Stimulated activated CD8-positive, alpha-beta memory T cell treated with anti-CD3 and anti-CD28 coated beads, Interleukin-15, amount 100 ng/mL, for 24 hours (primary cell): ENCODE measurements at places on chromosomes 4 and X.

DNA sequence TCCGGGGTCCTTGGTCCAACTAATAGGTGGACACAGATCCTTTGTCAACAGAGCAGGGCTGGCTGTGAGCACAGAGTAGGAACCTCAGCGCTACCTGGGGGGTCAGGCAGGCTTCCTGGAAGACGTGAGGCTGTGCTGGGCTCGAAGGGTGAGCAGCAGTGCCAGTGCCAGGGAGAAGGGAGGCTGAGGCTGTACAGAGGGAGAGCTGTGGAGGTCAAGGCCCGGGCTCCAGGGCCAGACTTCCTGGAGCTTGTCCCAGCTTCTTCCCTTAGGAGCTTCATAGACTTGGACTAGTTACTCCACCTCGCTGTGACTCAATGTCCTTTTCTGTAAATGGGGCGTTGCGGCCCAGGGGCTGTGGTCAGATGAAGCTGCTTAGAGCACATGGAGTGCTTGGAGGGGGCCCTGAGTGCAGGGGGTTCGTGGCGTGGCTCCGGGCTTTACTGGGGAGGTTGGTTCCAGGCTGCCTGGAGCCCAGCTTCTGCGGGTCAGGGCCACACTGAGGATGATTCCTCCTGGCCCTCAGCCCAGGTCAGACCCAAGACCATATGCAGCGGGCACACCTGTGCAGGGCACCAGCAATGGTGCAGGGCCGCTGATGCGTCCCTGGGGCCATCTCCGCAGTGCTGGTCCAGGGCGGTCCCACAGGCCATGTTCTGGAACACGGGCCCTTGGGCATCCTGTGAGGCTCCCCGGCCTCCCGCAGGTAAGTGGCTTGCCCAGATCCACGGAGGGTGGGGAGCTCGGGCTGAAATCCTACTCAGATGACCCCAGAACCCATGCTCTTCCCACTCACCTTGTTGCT is 98.1 kb downstream of the DCTD start:
- no peak for DNase-seq

- no peak for DNase-seq
Observed at GRCh38 chr4:162450531-162451035, 286.8 kb upstream of the FSTL5 start.

DNA sequence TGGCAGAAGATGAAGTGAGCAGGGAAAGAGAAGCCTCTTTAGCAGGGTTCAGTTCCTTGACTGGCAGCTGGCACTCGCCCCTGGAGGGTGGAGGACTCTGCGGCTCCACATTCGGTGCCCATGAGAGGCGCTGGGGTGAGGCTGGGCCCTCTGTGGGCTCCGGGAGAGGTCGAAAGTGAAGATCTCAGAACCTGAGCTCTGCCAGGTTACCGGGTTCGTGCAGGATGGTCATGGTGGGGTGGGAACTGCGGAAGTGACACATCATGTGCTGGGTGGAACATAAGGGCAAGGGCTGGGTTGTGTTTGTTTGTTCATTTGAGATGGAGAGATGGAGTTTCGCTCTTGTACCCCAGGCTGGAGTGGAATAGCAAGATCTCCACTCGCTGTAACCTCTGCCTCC is 44.2 kb downstream of the TRIM61 start:
- no peak for DNase-seq

GRCh38 chrX:70755850-70756249 is 152.7 kb downstream of the TEX11 start:
- DNase-seq = peak; percentile 7

DNA sequence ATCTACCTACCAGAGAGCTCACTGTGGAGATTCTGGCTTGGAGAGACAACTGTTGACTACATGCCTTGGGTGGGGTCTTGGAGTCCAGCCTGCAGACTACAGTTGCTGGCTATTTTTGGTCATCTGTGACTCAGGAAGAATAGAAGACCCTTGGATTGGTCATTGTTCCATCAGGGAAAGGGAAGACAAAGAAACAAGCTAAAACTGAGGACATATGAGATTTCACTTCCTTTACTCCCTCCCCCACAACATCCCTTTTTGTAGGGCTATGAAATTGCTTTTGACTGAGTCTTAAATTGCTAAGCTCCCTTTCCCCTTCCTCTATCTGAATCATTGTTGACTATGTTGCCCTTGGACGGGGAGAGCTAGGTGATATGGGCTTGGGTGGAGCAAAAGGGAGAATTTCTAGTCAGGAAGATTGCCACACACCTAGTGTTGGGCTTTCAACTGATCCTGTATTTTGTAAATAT is 11.7 kb downstream of the MSN start:
- no peak for DNase-seq

DNA sequence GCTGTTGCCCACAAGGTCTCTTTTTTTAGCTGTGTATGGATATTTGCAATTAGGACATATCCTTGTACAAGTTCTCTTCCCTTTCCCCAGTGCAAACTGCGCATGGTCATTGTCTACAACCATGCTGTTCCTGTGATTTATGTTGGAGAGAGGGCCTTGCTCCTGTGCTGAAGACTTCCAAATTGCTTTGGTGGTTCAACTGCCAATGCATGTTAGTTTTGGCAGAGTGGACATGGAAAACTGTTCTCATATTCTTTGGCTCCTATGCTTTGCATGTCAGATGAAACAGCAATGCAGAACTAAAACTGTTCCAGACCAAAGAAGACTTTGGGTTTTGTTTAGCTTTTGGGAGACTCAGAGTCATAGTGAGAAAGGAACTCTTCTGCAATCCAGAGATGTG is 148.8 kb upstream of the EDNRA start:
- no peak for DNase-seq

DNA sequence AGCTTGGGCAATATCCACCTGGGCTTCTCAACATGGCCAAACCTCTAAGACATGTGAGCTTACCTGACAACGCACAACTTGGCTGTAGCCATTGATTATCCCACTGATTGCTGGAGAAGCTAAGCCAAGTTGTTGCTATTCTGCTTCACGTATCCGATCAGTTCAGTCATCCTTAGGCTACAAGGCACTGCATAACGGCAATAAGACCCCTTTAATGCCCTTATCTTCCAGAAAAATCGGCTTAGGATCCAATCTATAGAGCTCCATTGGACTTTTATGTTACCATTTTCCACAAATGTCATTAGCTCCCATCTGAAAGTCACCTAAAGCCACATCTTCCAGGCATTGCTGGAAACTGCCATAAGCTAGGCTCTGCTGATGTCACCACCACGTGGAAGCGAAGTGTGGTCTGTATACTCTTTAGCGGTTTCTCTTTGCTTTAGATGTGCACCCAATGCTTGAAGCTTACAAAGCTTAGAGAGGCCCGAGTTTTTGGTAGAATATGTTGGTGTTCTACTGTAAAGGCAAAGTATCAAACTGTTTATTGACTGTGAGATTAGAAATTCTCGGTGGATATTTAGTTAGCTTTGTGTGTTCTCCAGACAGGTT is 163.1 kb downstream of the CPE start:
- no peak for DNase-seq

DNA sequence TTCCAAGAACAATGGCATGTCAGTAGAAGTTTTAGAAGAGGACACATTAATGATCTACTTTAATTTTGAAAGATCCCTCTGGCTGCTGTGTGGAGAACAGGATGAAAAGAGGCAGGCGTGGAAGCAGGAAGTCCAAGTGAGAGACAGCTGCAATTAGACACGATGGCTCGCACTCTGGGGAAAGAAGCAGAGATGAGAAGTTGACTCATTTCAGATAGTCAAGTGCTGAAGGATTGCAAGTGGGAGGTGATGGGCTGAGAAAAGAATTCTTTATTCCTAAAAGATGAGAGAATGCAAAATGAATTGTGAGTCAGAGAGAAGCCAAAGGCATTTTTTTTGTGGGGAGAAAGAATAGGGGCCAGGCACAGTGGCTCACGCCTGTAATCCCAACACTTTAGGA is 16.5 kb downstream of the RXFP1 start:
- no peak for DNase-seq
